ENCODE measurements at places on chromosomes 1 and 21. TPM values are rescaled to one million over a fixed set of nuclear protein-coding genes. Genes with fewer than 3 reads are reported as not detected.

The STIL gene
- total RNA-seq, result 8.2 TPM

The LCK gene
- total RNA-seq, result 1.00 TPM

The LRRC38 gene
- not detected for total RNA-seq

The CD5L gene
- not detected for total RNA-seq

The SLC30A10 gene
- total RNA-seq, result 0.12 TPM

The MROH7 gene
- total RNA-seq, result 0.68 TPM

The NCMAP gene
- total RNA-seq, result 0.16 TPM

The LHX8 gene
- total RNA-seq, result not detected

The CELA2A gene
- total RNA-seq, result 0.36 TPM

The PCNT gene
- total RNA-seq, result 18.1 TPM

- ATAC-seq, result no peak
Measured at GRCh38 chr1:171173069-171173468, 12.0 kb upstream of the FMO2 start.

DNA sequence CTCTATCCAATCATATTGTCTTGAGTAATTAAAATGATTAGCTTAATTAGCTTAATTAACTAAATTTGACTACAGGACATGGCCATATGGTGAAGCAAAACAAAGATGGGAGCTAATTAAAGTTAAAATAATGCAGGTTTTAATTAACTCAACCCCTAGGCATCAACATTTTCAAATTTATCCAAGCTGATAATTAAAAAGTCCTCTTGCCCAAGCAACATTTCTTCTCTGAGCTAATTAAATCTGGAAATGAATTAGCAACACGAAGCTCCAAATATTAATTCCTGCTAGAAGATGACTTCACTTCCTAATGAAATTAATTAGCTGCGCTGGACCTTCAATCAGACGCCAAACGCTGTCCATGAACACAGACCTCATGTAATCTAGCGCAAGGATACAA is 27.9 kb downstream of the LMO4 start:
- ATAC-seq, result no peak

DNA sequence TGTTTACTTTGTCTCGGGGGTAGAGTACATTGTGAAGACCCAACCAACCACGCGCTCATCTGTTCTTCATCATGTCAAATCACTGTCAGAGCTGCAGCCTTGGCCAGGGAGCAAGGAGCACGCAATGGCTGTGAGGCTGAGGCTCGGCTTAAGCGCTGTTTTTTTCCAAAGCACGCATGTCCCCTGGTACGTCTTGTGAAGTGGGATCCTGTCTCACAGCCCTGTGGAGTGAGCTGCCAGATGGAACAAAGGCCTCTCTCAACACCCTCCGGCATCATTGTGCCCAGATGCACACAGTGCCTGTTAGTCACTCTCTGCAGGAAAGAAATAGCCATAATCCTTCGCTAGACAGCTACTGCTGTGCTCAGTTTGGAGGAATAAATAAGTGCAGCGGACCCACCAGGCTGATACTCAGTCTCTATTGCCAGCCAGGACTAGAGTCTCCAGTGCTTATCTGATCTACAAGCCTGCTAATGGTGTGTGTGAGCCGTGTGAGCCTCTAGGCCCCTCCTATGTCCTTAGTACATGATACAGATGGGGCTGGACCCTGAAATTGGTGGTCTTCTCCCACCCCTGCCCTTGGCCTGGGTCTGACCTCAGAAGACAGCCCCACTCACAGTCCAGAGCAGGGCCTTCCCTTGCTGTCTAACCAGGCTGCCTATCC is 91.3 kb upstream of the COA6 start:
- ATAC-seq, result peak; percentile 69

- ATAC-seq, result no peak
Measured at GRCh38 chr1:193657552-193657951, 471.1 kb upstream of the B3GALT2 start.

GRCh38 chr1:72516826-72517225 is 234.5 kb upstream of the NEGR1 start:
- ATAC-seq, result no peak

GRCh38 chr1:37174341-37174740 is 140.0 kb upstream of the GRIK3 start:
- ATAC-seq, result no peak

GRCh38 chr1:37403166-37403565 is 71.2 kb upstream of the ZC3H12A start:
- no peak for ATAC-seq

GRCh38 chr1:115170961-115171392 is 81.7 kb upstream of the TSPAN2 start:
- ATAC-seq, result no peak

DNA sequence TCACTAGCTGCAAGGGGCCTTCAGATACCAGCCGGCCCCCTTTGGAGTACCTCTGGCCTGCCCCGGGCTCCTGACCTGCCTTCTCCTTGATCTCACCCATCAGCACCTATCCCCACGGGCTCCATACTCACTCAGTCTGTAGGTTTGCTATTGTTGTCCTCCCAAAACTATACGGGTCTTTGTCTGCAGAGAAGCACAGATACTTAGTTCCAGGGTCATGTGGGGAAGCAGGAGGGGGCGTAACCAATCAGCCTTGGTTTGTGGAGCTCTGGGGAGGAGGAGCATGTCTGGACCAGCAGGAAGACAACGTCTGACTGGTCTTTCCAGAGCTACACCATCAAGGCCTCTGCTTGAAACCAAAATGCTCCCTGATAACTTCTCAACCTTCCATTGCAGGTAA is 15.2 kb downstream of the TMEM63A start:
- no peak for ATAC-seq

DNA sequence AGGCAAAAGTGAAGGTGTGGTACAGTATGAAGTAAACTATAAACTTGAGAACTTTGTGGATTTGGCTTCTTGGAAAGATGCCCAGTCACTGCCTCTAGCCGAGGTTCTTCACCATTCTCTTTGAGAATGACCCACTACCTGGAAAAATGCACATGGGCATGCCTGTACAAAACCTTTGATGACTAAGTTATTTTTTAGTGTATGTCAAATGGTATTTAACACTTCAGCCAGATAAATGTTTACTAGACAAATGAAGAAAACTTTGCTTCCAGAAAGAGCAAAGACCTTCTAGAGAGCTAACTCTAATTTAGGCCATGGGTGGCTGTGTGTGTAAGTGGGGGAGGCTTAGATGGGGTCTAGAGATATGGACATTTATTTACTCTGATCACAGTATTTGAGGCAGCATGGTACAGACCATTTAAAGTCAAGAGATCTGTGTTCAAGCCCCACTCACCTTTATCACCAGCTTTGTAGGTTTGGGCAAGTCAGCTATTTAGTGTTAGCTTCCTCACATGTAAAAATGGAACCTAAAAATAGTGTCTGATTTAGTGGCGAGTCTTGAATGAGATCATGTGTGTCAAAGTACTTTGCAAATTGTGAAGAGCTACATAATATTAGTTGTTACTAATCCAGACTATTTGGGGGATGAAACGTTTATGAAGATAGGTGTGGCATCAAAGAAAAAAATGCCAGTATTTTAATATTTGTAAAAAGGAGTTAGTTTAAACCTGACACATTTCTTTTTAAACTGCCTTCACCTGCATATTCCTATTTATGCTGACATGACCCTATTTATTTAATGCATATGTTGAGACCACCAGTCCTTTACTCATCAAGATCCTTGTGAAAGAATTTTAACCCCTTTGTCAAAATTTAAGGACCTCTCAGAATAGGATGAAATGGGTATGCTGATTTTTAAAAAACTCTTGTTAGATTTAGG is 20.2 kb downstream of the NFYC start:
- ATAC-seq, result peak; percentile 65

DNA sequence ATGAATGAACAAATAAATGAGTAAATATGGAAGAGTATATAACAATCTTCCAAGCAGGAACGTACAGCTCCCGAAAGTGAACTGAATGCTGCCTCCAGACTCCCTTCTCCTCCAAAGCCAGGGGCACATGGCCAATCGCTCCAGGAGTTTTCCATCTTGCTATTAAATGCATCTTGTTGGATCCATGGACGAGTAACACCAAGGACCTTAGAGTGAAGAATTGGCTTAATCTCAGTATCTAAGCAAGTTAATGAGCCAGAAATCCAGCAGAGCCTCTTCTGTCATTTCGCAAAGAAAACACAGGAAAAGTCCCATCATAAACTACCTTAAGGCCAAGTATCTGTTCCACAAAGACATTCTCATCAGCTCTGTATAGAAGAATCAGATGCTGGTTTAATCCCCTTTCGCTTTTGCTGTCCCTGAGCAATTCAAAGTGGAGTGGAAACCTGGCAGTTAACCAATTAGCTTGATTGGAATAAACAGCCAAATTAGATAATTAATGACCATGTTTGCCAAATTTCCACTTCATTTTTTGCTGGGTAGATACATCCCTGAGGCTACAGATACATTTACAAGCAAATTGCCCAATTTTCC is 116.0 kb downstream of the MIS18A start:
- ATAC-seq, result no peak

DNA sequence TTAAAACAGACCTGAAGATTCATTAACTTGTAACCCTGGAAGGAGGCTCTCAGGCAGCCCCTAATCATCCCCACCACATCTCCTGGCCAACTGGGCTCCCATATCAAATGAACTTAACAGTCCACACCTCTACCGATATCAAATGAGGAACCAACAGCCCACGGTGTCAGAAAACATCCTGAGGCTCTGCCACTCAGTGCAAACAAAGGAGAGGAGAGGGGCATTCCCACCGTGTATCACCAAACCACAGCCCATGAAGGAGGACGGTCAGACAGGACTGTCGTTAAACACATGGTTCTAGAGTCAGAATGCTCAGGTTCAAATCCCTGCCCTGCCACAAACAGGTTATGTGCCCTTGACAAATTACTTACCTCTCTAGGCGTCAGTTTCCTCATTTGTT is 52.5 kb downstream of the ERI3 start:
- no peak for ATAC-seq

GRCh38 chr1:43913051-43913501 is 20.5 kb upstream of the ARTN start:
- ATAC-seq, result peak; percentile 42

GRCh38 chr21:34093083-34093482 is 19.7 kb downstream of the MRPS6 start:
- no peak for ATAC-seq

DNA sequence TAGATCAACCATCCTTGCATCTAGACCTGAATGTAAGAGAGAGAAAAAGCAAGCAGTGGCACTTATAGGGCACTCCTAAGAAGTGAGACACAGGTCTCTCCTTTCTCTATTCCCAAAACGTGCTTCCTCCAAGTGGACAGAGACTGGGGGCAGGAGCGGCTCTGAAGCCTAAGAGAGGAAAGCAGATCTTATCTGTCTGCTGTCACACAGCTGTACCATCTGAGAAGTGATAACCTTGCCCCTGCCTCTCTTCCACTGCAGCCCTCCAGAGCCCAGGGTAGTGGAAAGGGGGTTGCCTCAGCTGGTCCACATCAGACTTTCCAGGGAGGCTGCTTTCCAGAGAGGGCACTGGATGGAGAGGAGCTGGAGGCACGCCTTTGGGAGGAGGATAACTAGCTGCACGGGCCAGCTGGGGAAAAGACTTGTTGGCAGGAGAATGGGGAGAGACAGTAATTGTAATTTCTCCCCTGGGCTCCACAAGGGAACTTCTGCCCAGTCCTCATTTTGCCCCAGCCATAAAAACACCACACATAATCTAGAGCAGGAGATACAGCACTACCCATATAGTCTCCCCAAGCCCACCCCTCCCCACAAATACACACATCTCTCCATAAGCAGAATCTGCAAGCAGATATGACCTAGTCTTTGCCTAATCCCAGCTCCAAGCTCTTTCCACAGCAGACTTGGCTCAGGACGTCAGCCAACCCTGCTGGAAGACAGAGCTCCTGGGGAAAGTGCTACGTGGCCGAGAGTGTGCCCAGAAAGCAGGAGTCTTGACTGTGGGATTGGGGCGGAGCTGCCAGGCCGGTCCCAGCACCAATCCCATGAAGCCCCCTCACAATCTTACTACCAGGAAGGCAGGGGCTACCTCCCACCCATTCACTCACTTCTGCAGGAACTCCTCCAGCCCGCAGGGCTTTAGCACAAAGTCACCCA is 31.2 kb downstream of the PIK3C2B start:
- no peak for ATAC-seq

GRCh38 chr1:75765697-75766355 is 20.2 kb upstream of the RABGGTB start:
- peak; percentile 81 for ATAC-seq

DNA sequence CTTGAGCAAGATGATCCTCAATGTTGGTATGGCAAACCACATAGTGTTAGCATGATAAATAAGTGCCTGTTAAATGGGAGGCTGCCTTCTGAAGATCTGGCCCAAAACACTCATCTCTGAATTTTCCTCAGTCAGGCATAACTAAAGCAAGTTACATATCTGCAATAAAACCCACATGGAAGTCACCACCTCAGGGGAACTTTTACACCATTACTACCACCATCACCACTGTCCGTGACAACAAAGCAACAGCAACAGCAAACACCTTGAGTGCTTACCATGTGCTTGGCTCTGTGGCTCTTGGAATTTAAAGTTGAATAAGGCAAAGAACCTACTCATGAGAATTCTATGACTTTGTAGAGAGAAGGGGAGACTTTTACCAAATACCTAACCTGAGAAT is 233.0 kb downstream of the ASTN1 start:
- no peak for ATAC-seq

DNA sequence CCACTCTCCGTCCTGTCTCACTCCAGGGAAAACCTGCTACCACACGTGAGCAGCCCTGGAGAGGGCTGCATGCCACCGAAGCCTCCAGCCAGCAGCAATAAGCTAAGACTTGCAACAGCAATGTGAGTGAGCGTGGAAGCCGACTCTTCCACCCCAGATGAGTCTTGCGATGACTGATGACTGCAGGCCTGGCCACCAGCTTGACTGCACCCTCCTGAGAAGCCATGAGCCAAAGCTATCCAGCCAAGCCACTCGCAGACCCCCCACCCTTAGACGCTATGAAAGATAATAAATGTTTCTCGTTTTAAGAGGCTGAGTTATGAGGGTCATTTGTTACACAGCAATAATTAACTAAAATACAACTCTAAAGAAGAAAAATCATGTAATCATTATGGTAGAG is 118.6 kb upstream of the GALNT2 start:
- no peak for ATAC-seq

Measured in esophagus mucosa (tissue), 1 donor.